ENCODE measurements at places on chromosomes 11 and 22.

DNA sequence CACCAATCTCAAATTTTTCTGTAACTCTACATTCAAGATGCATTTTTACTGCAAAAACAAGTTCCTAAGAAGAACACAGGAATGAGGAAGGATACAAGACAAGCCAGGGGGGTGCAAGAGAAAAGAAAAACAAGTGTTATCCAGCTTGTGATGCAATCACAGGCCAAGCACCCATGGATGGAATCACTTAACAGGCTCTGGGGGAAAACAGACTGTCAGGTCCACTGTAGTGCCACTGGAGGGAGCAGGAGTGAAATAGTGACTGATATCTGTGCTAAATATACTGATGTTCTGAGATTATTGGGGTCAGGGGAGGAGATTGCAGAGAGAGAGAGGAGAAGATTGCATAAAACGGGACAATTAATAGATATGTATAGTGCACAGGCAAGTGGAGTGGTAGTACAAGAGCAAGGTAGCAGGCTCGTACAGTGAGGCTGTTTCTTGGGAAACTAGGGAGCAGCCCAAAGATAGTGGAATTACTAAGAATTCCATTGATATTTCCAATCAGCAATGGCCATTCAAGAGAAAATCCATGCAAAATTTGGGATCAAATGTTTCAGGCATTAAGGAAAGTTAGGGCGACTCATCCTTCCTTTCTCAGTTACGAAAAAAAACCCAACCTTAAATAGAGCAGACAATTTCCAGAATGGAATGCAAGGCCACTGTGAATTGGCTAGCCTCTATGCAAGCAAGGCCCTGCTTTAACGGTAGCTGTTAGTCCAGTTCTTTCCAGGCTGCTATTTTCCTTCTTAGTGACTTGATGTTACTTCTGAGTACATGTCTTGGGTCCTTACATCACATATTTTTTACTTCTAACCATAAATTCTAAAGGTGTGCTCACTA, 52.2 kb upstream of the CEP126 start:
- DNase-seq, result peak; percentile 69

DNA sequence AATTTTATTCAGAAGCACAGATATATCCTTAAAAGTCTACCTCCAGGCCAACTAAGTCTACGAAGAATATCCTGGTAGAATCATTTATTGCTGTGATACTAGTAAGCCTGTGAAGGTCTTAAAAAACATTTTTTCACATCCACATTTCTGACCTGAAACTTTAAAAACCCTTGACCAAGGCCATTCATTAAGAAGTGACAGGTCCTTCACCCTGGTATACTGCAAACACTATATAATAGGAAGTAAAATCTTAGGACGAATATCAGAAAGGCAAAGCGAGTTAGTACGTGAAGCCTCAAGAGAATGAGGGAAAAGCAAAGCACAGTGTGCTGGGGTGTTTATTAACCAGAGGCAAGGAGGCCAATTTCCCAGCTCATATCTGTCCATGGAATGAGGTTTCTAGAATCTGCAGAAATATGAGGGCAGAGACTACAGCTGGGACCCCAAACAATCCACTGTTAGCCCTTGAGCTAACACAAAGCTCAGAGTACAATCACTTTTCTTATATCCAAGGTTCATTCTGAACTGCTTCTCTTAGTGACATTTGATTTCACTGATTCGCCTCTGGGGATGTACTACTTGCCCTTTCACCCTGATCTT, 71.0 kb downstream of the AMBRA1 start:
- DNase-seq, result no peak

- peak; percentile 85 for DNase-seq
Observed at GRCh38 chr11:108498046-108498815, at the start of gene POGLUT3. TSS of gene POGLUT3 (minus strand) at chr11:108498384. CDS start at chr11:108498366, 18 bp downstream.

DNA sequence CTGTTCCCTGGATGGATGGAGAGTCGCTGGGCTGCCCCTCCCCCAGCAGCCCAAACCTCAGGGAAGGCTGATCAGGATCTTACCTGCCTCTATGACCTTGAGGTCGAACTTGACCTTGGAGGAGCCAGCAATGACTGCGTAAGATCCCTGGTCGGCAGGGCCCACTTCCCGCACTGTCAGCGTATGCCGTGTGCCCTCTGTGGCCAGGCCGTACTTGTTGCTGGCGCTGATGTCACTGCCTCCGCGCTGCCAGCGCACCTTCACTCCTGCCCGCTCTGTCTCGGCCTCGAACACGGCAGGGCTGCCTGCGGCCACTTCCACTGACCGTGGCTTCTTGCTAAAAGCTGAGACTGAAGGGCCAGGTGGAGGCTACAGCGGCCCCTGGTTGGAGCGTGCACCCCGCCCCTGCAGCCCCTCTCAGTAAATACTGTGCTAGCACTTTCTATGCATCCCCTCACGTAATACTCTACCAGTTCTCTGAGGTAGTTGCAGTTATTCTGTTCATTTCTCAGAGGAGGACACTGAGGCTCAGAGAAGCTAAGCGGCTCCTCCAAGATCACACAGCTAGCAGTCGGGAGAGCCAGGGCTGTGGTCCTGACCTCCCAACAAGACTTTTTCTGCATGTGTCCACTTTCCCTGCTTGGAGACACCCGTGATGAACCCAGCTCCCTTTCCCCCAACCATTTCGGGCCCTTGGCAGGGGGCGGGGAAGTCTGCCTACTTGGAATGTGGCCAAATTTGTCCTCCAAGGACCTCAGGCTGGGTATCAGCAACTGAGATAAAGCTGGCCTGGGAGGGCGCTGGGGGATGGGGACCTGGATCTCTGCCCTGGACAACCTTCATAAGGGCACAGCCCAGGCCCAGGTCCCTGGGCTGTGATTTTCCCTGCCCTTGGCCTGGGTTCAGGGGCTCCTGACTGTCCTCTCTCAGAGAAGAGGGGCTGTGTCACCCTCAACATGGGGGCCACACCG, 1.1 kb downstream of the MYBPC3 start:
- no peak for DNase-seq

DNA sequence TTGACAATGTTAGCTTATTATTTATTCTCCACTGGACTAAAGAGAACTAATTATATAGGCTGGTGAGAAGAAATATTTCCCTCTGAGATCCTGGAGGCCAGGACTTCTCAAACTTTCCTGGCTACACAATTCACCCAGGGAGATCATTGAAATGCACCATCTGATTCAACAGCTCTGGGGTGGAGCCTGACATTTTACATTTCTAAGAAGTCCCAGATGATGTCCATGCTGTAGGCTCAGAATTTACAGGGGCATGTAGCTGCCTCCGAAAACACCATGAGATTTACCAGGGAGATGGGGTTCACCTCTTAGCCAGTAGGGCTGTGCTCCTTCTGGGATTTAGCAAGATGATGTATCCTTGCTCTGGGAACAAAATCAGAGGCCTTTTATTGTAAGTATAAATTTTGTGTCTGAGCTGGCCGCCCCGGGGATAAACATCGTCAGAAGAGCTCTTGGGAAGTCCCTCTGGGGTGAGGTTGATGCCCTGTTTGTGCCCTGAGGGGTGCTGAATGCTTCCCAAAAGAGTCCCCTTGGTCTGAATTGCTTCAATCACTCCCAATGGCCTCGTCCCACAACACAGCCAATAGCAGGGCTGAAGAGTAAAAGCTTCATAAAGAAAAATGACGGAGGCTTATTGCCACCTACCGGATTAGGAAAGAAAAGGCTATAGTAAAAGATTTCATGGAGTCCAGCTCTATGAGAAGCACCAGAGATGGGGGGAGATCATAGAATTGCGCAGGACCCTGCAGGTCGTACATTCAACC, 33.4 kb upstream of the API5 start:
- DNase-seq, result no peak

GRCh38 chr11:3920148-3920852, 64.8 kb downstream of the STIM1 start:
- peak; percentile 60 for DNase-seq

DNA sequence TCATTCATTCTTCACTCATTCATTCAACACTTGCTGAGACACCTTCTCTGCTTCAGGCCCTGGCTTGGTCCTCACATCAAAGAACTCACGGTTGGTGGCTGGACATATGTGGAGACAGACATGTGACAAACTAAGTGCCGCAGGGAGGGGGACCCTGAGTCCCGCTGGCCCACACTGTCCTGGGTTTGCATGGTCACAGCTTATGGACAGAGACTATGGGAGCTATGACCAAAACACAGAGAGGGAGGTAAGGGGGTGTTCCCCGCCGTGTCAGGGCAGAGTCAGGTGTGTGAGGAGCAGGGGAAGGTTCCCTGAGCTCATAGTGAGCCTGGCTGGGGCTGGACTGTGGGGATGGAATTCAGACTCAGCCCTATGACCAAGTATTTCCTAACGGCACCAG, 123.1 kb downstream of the MPPED1 start:
- DNase-seq, result no peak

- DNase-seq, result no peak
Observed at GRCh38 chr11:105589346-105589745, 20.5 kb upstream of the GRIA4 start.

DNA sequence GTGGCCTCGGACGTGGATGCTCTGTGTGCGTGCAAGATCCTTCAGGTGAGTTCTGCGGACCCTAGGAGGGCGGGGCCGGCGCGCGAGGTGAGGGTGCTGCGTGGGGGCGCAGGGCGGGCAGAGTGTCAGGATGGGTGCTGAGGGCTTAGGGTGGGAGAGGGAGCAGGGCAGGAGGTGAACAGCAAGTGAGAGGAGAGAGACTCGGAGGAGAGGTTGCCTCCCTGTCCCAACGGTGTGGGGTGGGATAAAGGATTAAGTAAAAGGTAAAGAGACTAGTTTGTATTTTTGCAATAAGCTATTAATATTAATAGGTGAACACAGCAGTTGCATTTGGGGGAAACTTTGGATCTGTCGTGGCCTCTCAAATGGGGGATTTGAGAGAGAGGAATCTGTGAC, 451 bp downstream of the CDC45 start:
- DNase-seq, result no peak

DNA sequence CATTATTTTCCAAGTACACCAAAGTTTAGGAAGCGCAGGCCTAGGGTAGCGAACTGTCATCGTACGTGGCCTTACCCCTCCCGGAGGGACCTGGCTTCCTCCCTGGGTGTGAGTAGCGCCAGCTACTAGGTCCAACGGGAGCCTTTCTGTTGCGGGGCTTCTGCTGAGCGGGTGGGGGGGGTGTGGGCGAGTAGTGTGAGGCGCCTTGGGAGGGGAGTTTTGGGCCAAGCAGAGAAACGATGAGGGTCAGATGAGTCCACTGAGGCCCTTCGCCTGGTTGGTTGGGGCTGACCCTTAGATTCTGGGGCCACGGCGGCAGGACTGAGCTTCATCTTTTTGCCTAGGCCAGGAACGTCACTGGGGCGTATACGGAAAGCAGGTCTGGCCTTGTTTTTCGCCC, 868 bp downstream of the TEF start:
- DNase-seq, result peak; percentile 29

DNA sequence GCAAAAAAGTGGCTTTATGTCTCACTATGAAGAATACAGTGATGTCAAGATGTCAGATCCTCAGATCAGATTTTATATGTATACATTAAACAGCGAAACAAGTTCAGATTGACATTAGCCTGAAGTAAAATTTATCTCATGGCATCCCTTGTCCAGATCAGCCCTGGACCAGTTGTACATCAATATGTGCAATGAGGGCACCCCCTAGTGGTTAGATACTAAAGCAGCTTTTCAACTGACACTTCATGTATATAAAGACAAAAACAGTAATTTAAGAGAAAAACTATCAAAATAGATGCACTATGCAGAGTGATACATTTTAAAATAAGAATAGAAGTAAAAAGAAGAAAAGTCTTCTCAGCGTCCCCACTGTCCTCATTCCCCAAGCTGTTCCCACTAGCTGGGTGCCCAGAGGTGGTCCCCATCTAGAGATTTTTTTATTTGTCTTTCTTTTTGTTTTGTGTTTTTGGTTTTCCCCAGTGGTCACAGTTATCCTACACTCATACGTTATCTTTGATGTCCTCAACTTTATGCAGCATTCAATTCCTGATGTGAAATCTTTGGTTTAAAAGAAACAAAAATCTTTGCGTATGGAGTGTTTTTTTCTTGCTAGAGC, 2193.4 kb upstream of the RAG2 start:
- DNase-seq, result peak; percentile 64

- no peak for DNase-seq
Observed at GRCh38 chr11:2215230-2215560, 43.6 kb upstream of the TH start.

GRCh38 chr11:64165481-64165841, 452 bp downstream of the MACROD1 start:
- peak; percentile 43 for DNase-seq

DNA sequence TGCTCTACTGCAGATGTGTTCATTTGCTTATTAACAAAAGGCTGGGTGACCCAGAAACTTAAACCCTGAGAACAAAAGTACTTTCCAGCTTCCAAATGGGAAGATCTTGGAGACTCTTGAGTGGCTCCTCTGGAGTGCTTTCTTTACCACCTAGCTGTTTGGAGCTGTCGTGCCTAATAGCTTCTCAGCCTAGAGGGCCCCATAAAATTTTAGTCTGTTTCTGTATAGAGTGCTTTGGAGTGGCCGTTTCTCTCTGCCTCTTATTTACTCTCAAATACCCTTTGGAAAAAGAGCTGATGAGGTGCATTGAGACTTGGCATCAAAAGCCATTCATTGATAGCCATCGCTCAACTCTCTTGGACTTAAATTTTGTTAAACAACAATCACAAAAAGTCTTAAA, 50.7 kb downstream of the ZNRF3 start:
- DNase-seq, result no peak

- peak; percentile 40 for DNase-seq
Observed at GRCh38 chr22:19940536-19941364, 822 bp upstream of the COMT start.

- DNase-seq, result peak; percentile 85
Observed at GRCh38 chr22:45612451-45612901, 59.2 kb upstream of the ATXN10 start.

GRCh38 chr11:65432686-65433582, 10.3 kb downstream of the NEAT1 start:
- DNase-seq, result no peak

All from GM03348 (cell line).